NCI-H2227 treated with DMSO at 0.1 percent for 48 hours (cell line): ENCODE measurements at places on chromosomes 7 and 10.

DNA sequence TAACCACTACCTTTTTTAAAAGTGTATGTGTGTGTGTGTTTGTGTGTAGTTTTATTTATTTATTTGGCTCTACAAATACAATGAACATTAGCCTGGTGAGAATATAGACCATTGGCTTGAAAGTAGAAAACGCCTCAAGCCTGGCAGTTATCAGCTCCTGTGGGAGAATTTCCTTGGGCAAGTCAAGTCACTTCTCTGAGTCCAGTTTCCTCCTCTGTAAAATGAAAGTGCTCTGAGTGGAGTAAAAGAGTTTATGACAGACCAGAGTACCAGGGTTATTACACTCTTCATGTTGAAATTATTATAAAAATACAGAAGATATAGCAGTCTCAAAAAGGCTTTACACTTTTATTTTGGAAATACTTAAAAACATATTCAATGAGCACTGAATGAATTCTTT is 10.1 kb upstream of the RHOBTB1 start:
- no peak for DNase-seq

DNA sequence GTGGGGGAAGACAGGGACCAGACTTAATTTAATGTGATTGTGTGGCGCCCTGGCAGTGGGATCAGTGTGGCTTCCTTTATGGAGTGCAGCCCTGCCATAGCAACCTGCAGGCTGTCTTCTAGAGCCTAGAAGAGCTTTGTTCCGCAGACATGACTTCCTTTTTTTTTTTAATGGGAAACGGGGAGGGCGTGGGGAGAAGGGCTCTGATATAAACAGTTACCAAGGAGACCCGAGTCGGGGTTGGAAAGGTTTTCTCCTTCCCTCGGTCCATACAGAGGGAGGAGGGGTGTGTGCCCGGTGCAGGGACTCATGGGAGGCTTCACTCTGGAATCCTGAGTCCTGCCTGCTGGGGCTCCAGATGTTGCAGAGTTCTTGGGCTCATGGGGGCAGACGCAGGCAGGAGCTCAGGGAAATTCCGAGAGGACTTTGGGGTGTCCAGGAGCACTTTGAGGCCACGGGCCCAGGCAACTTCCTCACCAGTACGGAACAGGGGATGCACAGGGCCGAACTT is 26.9 kb downstream of the TMEM120A start:
- DNase-seq = peak; percentile 68

DNA sequence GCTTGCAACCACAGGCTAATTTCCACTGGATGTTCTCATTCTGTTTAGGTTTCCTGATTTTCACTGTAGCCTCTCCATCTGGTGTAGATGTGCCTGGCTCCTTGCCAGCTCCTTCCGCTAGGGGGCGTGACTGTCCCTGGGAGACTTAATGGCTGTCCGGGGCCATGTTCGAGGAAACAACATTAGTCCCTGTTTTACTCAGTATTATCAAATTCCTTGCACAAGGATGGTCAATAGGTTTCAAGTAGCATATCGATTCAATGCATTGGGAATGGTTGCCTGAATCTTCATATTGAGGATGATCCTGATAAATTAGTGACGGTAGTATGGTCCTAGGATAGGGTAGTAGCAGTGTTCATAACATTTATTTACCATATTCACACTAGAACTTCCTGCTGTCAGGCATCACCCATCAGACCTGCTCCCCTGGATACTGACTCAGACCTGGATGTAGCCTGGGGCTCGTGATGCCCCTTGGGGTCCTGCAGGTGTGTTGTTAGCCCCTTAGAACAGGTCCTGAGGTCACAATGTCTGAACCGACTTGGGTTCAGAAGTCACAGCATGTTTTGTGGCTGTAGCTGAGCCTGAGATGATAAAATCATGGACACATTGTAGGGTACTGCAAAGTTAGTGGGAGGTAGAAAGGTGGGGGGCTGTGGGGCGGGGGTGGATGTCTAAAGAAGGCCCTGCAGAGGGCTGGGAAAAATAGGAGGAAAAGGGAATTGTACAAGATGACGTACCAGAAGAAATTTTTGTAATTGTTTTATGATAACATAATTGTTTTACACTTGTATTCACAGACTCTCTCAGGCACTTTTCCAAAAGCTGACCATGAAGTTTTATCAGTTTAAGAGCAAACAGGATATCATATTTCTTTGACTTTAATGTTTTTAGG is 8.9 kb upstream of the EXOC6 start:
- DNase-seq = peak; percentile 53

DNA sequence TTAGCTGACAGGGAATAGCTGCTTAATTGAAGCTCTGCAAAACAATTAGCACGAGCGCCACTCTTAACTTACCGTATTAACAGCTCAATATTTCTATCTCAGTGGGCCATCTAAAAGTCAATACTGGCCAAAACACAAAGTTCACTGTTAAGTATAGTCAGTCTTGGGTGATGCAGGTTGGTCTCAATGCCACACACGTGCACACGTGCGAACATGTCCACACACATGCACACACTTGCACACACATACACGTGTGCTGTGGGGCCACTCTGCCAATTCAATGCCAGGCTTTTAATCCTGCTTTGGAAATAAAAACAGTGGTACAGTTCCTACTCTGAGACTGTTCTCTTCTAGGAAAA is 105.1 kb downstream of the GRB10 start:
- no peak for DNase-seq

- no peak for DNase-seq
These were observed 144.9 kb downstream of the PAXIP1 start for GRCh38 chr7:154857728-154858681.

DNA sequence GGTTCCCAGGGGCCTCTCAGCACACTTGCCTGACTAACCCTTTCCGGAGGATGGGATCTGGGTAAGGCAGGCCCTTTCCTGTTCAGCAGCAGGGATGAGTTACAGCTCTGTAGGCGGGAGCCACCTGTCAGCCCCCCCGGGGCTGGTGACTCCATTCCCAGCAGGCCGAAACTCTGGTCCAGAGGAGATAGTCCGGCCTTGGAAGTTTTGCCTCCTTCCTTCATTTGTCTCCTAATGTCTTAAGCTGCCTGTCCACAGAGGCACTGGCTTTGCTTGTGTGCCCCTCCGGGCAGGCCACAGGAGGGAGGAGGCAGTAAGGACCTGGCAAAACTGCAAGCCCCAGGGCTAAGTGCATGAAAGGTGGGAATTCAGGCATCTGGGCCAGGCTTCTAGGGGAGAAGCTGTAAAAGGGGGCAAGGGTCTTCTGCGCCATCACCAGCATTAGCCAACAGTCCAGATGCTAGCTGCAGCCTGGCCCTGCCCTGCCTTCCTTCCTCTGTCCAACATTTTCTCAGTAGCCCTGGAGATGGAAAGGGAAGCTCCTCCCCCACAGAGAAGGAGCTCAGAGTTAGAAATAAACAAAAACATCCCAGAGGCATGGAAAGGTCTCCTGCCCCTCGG is 1.2 kb downstream of the ADIRF start:
- DNase-seq = no peak

GRCh38 chr7:44811093-44811492 is 14.6 kb downstream of the PPIA start:
- DNase-seq = no peak

DNA sequence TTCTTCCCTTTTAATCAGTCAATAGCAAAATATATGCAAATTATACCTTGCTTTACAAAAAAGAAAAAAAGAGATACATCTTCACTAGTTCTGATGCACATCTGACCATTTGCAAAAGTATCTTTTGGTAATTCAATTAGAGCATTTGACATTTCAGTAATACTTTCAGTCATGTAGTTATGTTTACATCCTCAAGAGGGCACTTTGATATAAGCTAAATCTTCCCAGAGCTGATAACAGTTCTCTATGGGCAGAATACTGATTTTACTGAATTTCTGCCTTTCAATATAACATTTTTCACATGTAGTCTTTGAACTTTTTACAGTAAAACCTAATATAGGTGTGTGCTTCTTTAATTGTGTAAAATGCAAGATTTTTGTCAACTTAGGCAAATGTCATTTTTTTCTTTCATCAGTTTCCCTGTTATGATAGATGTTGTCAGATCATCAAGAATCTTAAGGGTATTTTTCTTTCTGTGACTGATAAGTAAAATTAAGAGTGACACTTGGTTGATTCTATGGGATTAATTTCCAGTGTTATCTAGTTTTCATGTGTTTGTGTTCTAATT is 703.5 kb upstream of the SEMA3D start:
- no peak for DNase-seq

DNA sequence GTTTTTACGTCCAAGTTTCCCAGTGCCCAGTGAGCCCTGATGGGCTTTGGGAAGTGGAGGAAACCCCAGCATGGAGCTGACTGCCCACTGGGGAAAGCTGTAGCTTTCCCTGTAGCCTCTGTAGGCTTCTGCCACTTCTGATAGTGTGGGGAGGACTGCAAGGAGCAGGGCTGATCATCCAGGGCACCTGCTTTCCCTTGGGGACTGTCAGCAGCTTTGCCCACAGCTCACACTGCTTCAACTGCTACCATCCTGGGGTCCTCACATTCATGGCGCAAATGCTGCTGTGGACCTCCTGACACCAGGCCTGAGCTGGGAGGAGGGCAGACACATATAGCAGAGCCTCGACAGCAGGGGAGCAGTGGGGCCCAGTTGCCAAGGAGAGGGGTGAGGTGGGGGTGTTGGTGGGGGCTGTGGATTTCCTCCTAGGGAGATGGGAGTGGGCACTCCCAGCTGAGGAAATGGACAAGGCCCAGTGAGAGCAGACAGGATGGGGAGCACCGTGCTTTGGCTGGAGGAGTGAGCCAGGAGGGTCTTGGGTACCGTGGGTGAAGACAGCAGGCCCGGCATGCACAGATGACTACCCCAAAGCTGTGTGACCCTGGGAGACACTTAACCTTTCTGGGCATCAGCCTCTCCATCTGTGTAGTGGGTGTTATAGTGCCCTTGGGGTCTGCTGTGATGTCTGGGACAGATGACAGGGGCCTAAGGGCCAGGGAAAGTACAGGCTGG is 16.2 kb downstream of the RAMP3 start:
- no peak for DNase-seq

GRCh38 chr7:116895849-116896248 is 33.5 kb downstream of the CAPZA2 start:
- DNase-seq = no peak

DNA sequence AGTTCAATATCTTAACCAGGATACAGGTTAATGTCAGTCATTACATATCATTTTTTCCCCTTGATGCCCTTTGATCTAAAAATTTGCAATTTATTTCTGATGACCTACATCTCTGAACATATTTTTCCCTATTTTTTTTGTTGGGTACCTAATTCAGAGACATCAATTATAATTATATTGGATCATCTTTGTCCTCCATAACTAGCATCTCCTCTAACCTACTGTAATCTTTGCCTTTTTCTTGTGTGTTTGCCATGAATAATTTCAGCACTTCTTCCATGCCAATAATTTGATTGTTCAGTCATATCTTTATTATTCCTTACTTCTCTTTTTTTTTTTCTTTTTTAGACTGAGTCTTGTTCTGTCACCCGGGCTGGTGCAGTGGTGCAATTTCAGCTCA is 39.2 kb upstream of the FGFR2 start:
- DNase-seq = no peak

DNA sequence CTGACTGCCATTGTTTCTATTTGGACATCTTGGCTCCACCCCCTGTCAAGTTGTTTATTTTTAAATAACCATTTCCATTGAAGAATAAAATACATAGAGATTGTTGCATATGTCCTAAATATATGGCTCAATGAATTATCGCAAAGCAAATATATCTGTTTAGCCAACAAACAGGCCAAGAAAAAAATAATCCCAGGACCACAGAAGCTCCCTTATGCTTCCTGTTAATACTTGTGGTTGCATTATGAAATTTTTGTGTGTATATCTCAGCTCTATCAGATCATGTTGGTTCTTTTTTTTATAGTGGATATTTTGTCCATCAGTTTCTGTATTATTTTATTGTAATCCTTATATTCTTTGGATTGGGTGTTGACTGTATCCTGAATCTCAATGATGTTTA is 53.4 kb upstream of the CYP2C8 start:
- no peak for DNase-seq

DNA sequence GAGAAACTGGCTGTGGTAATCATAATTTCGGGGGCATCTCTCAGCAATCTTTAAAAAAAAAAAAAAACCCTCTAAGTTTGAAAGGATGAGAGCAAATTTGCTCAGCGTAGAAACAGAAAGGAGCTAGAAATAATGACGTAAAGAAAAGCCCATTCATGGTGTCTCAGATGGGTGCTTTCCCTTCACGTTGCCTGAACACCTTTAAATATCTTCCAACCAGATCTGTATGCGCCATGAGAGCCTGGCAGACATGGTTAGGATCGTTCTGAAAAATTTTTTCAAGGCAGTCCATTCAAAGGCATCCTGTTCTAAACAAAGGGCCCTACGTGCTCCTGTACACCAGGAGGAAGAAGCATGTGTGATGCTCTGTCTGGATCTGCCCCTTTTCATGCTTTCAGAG is 141.2 kb upstream of the C1QL3 start:
- no peak for DNase-seq

- no peak for DNase-seq
These were observed 98.0 kb downstream of the GRB10 start for GRCh38 chr7:50684713-50685075.

DNA sequence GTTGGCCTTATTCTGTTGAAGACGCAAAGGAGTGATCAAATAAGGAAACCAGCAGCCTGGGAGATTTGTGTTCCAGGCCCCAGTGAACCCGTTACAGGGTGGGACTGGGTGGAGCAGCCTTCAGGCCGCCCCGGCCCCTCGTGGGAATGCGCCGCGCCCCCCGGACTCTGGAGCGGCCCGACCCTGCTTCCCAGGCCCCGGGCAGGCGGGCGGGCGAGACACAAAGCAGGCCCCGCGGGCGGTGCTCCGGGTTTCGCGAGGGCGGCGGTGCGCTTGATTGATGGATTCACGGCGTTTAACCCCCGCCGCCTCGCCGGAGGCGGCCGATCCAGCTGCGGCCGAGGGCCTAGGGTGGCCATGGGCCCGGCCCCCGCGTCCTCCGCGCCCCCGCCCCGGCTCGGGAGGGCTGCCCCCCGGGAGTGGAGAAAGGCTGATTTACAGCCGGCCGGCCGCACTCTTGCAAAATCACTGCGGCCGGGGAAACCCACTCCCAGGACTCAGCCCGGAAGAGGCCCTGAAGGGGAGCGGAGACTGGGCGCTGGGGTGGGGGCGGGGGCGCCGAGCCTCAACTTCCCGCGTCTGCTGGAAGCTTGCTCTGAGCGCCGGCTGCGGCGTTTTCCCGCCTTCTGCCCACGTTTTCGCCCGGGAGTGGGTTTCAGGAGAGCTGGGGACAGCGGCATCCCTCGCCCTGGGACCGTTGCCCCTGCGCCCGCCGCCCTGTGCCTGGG is 299.6 kb upstream of the NFE2L3 start:
- DNase-seq = peak; percentile 37
